ENCODE measurements at places on chromosomes 6 and 20.

DNA sequence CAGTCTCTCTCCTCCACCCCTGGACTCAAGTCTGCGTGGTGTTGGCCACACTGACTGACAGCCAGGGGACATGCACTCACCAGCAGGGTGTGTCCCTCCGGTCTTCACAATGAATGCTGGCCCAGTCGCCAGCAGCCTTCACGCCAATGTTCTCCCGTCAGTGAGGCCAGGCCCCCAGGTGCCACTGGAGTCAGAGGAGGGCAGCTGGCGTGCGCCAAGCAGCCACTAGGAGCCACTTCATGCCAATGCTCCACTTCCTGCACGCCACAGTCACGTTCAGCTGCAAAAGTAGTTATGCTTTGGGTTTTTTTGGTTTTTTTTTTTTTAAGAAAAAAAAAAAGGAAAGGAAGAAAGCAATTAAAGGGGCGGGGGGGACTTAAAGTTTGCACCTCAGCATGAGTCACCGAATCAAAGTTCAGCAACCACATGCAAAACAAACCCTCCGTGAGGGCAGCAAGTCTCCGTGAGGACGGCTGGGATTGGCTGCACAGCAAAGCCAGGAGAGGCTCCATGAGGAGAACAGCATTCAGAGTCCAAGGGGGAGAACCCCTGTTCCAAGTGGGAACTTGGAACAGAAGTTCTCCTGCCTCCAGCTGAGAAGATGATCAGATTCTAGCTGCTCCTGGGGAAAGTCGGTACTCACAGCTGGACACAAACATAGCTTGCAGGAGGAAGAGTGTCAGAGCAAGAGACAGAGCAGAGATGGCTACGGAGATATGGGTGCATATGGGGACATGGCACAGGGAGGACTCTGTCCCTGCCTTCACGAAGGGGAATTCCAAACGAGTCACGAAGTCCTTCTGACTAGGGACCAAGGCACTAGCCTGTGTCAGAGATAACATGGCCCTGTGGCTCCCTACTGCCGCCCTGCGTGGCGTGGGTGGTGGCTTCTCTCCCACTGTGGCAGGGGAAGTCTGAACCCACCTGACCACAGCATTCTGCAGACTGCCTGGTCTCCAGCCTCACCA, at the start of gene ZC3H12D:
TSS of gene ZC3H12D (minus strand) at position 282 of the 968 bp plus-strand sequence. CDS start 10,471 bp downstream, outside the sequence.
- peak; percentile 26 for DNase-seq

DNA sequence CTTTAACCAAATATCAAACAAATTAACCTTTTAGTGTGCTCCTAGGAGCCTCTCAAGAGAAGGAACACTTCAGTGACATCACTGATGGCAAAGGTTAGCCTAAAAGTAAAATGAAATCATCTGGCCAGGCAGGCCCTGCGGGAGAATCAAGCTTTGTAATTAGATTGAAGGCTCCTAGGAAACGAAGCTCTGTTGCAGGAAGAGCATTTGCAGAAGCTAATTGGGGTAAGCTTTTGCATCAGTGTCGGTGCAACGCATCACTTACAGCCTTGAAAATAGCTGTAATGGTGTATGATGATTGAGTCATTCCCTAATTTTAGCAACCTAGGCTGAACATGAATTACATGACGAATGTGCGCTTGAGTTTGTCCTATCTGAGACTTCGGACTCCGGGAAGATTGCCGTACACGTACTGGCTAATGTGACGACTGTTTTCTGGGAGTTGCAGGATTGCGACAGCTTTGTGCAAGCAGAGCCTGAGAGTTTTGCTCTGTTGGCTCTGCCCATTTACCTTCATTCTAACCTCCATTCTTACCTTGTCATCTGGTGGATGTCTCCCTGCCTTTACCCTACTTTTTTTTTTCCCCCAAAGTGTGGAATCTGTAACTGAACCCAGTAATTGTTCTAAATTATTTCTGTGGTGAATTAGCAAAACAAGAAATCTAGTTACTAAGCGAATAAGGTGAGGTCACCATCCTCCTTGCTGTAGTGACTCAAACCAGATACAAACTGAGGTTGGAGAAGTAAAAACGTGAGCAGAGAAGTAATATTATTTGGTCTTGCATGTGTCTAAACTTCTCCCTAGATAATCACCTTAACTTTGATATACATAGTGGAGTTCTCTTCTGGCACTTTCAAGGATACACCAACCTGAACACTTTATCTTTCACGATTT, 675.9 kb upstream of the CITED2 start:
- no peak for DNase-seq

- DNase-seq: no peak
These were observed 130.4 kb downstream of the PTPRK start for GRCh38 chr6:128389820-128390534.

DNA sequence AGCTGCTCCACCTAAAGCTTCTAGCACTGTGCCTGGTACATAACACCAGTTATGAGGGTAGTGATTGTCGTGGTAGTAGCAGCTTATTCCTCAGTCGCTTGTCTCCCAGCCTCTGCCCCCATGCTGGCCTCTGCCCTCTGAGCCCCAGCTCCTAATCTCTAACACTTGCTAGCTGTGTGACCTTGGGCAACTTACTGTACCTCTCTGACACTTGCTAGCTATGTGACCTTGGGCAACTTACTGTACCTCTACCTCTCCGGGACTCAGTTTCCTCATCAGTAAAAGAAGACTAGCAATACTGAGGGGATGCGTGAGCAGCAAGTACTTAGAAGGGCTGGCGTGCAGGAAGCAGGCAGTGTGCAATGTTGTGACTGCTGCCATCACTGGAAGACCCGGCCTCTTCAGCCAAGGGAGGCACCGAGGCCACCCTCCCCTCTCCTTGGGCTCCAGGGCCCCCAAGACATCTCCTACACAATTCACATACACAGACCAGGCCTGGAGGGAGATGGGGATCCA, 9.9 kb downstream of the MDFI start:
- DNase-seq: no peak

DNA sequence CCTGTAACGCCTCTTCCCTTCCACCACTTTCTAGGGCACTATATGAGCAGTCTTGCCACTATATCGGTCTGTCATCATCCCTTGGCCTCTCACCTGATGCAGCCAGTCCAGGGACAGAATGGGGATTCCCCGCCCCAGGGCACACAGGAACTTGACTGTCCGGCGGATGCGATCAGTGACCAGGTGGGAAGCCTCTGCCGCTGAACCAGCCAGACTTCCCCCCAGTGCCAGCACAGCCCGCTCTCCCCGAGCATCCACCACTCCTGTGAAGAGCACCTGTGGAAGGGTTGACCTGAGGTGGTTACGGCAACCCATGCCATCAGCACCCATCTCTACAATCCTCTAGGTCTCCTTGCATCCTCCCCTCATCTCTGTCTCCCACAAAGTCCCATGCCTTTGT, 12.2 kb upstream of the NRM start:
- no peak for DNase-seq

GRCh38 chr20:34983995-34984735, 28.5 kb downstream of the MYH7B start:
- peak; percentile 49 for DNase-seq

- no peak for DNase-seq
These were observed 140.9 kb downstream of the EDN3 start for GRCh38 chr20:59441306-59441705.

DNA sequence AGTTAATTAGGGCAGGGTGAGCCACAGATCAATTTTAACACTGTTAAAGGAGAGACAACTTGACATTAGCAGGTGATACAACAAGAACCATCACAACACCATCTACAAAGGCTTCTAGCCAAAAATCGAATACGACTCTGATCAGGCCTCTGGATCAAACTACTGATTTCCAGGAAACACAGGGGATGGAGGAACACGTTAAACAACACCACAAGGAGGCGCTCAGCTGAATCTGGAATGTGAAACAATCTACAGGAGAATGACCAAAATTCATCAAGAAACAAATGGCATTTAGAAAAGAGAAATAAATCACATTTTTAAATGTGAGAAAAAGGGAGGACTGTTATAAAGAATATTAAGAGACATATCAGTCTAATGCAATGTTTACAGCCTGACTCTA, 13.5 kb upstream of the MAFB start:
- no peak for DNase-seq

DNA sequence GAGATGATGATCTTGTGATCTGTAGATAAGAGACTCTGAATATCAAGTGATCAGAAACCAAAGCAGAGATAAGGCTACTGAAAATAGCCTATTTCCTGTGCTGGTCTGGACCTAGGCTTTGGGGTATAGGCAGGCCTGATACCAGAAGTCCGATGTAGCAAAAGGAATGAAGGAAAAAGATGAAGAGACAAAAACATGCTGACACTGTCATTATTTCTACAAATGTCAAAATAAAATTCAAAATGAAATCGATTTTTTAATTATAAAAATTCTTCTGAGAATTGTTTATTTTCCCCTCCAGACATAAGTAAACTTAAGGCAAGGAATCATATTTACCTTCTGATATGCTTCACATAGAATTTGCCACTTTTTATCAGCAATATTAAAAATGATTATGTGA, 252.8 kb downstream of the PRKN start:
- DNase-seq: no peak

GRCh38 chr20:10715035-10715434, 41.2 kb upstream of the JAG1 start:
- DNase-seq: no peak

- DNase-seq: no peak
These were observed 54.8 kb downstream of the PLG start for GRCh38 chr6:160756871-160757270.

- no peak for DNase-seq
These were observed 3.5 kb upstream of the MOCS1 start for GRCh38 chr6:39937686-39938333.

GRCh38 chr6:39669207-39669972, 55.8 kb downstream of the KIF6 start:
- no peak for DNase-seq

- DNase-seq: peak; percentile 86
These were observed 927 bp downstream of the ASXL1 start for GRCh38 chr20:32358883-32359632.

DNA sequence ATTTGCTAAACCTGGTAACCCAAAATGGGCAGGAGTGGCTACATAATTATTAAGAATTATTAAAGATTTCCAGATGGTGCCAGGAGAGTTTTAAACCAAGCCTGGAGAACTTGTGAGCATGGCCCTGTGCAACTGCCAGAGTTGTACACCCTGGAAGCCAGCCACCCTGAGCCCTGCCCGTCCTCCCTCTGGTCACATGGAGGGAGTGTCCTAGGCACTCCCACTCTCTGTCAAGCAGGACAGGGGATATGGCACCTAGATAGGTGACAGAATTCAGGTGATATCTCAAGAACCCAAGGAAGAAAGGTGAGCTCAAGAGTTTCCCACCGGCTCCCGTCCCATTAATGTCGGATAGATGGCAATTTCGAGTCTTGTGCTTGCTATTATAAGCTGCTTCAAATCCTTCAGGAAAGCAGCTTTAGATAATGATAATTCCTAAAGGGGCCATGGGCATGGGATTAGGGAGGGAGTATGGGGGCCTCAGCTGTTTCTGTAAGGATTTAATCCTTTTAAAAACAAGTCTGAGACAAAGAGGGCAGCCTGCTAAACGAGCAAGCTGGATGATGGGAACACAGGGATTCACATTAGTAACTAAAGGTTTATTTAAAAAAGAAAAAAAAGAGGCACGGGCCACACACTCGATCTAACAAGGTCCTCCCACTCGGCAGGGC, 169.1 kb downstream of the BMP7 start:
- no peak for DNase-seq

DNA sequence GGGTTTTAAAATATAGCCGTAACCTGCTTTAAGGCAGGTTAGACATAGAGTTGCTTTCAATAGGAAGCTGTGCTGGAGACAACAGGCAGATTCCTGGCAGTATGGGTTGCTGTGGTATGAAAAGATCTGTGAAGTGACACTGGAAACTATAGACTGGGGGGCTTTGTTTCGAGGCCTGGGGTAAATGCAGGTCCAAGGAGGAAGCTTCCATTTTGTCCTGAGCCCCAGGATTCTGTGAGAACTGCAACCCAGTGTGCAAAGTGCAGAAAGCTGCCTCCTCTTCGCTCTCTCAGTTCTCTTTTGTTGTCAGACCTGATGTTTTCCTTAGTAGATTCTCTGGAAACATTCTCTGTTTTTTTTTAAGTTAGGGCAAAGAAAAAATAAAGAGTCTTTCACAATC, 86.9 kb downstream of the LYRM4 start:
- DNase-seq: no peak

- no peak for DNase-seq
These were observed 50.3 kb upstream of the VSTM2L start for GRCh38 chr20:37852666-37853065.

DNA sequence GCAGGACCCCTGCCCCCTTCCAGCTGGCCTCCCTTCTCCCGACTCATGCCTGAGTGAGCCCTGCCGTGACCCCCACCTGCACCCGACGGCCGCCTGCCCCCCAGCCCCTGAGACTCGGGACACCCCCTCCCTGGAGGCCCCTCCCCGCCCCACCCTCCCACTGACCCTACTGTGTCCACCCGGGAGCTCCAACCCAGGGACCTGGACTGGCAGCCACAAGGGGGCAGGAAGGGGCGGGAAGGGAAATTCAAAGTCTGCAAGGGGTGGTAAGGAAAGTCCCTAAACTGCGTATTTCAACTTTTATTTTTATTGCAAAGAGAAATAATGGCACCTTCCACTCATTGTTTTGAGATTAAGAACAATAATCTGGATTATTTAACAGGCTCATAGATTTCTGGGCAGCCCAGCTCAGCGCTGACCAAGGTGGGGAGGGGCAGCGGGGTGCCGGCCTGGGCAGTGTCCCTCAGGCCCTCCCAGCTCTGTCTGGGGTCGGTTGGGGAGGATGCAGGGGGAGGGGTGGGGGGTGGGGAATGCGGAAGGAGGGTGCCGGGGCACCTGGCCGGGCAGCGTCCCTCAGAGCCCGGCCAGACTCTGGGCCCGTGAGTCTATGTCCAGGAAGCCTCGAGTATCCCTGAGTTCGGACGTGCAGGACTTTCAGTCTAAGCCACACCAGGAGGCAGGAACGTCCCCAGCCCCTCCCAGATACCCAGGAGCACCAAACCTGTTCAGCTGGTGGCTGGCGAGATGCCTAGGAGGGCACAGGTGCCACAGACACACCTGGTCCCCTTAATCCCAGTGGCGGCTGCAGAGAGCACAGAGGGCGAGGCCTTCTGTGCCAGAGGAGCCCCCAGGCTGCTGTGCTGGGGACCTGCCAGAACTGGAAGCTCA, 1.3 kb upstream of the PTK6 start:
- DNase-seq: peak; percentile 54

- no peak for DNase-seq
These were observed 2.3 kb upstream of the RBBP8NL start for GRCh38 chr20:62429455-62430310.

Data from iPS-NIHi11 (cell line).